A172 (cell line): ENCODE measurements at places on chromosomes 11 and 22.
A peak's percentile ranks its signal among the peaks of the same experiment; 100 is the strongest.

DNA sequence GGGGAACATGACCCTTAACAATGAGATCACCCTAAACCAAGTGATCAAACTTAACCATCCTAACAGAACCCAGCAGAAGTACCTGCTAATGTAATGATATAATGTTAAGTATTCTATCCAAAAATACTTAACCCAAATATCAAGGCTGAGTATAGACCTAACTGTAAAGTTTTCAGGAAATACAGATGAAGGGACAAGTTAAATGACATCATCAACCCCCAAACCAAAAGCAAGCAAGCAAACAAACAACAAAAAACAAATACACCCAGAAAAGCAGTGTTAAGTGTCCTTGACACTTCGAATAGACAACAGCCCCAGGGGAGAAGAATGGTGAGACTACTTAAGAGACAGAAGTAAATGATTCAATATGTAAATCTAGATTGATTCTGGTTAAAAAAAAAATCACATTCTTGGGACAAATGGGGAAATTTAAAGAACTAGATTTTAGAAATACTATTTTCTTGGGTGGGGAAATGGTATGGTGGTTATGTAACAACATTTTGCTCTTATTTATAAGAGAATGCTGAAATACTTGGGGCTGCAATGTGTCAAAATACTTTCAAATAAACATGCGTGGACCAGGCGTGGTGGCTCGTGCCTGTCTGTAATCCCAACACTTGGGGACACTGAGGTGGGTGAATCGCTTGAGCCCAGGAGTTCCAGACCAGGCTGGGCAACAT lies 2.5 kb downstream of the CSTF3 start:
- no peak for DNase-seq

DNA sequence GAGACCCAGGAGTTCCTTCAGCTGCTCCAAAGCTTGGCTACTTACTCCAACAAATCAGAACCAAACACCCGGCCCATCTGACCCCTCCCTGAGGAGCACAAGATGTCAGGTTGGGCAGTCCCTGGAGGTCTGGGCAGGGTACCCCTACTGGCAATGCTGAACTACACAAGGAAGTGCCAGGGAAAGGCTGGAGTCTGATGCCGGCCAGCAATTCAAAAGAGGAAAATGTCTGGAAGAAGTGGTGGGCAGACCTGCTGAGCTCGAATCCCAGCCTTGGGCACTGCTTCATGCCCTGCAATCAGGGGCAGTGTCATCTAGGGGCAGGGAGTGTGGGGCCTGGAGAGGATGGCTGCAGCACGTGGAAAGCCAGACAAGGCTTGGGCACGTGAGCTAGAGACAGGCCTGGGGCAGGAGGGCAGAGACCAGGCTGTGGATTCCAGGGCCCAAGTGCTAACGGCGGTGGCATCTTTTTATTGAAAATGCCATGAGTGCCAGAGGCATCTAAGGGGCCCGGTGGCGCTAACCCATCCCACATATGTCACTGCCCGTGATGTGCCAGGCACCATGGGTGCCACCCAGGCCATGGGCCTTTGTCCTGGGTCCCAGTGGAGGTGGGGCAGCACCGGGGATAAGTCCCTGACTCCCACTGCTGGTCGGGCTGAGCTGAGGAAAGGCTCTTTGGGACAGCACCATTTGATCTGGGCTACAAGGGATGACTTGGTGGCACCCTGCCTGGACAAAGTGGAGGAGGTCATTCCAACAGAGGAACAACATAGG lies 97.9 kb upstream of the PITPNB start:
- no peak for DNase-seq

- no peak for DNase-seq
Measured at GRCh38 chr11:75472081-75472732, 39.2 kb upstream of the KLHL35 start.

DNA sequence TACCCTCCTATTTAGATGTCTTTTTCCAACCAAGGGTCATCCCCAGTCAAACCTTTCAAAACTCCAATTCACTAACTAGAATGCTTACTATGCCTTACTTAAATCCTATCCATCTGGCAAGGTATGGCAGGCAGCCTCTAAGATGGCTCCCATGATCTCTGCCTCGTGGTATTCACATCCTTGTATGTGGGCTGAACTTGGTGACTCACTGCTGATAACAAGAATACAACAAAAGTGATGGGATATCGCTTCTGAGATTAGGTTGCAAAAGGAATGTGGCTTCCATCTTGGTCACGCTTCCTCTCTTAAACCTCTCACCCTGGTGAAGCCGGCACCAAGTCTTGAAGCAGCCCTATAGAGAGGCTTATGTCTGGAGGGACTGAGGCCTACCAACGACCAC lies 29.6 kb upstream of the UPB1 start:
- peak; percentile 77 for DNase-seq

DNA sequence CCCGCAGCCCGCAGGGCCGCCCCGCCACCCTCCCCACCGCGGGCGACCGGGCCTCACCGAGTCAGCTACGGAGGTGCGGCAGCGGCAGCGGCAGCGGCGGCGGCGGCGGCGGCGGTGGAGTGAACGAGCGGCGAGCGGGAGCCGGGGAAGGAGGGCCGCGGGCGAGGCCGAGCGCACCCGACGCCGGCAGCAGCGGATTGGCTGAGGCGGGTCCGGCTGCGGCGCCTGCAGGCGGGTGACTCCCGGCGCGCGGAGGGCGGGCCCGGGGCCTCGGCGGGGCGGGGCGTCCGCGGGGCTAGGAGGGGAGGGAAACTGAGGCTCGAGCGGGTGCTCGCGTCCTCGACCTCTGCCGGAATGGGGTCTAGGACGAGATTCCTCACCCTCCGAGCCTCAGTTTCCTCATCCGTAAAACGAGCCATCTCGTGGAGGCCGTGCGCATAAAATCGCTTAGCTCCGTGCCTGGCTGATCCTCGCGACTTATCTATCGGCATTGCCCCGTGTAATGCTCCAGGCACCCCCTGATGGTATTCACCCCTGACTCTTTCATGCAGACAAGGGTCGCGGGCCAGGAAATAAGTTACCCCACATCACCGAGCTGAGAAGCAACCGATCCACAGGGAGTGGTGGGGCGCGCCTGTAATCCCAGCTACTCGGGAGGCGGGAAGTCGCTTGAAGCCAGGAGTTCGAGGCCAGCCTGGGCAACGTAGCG lies at the start of gene CPT1A:
TSS of gene CPT1A (minus strand) at position 199 of the 709 bp plus-strand sequence. CDS start 26,442 bp downstream, outside the sequence.
- DNase-seq: peak; percentile 23

GRCh38 chr11:57536947-57537619 lies at the start of gene SMTNL1:
SMTNL1 (plus strand) TSS chr11:57537595; CDS start chr11:57542643, 5,048 bp downstream.
- no peak for DNase-seq

DNA sequence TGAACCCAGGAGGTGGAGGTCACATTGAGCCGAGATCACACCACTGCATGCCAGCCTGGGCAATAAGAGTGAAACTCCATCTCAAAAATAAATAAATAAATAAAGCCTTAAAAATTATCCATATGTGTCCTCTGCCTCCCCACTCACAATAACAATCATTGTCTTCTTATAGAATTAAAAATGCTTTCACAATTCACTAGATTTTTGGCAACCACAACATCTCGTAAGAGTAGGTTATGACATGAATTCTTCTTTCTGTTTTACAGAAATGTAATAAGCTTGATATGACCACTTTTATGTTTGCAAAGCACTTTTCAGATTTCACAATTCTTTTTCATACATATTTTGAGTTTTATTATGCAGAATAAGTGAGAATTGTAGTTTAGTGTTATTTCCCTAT lies 54.5 kb upstream of the HSPA8 start:
- no peak for DNase-seq

GRCh38 chr22:50200461-50201190 lies at the start of gene SELENOO:
SELENOO (plus strand) TSS chr22:50201011; CDS start chr22:50201037, 26 bp downstream.
- peak; percentile 60 for DNase-seq

DNA sequence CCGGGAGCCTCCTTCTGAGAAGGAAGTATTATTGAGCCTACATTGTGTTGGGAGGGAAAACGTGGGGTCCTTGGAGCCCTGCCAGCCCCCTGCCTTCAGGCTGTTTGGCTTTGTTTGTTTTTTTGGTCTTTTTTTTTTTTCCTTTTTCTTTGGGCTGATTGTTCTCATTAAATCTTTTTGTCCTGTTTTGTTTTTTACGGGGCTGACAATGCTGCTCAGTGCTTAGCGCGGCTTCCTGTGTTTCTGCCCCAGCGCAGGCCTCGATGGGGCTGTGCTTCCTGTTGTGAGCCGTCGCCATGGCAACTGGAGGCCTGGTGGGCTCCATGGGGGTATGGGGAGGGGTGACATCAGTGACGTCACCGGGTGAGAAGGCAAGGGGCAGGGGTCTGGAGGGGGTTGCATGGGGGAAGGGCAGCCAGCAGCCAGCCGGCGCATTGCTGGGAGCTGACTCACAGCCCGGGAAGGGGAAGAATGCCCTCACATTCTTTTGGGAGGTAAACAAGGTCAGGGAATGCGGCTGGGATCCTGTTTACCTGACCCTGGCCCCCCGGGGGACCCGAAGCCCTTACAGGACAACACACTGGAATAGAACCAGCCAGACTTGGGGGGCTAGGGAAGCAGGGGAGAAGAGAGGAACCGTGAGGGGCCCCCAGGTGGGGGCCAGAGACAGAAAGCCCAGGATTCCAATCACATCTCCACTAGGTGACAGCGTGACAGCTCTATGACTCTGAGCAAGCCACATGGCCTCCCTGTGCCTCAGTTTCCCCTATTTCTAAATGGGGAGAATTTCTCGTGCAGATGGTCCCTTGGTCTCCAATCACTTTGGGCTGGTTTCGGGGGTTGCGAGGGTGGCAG lies 22.2 kb upstream of the CBX7 start:
- DNase-seq: peak; percentile 80

GRCh38 chr11:75376175-75376574 lies 23.1 kb upstream of the RPS3 start:
- DNase-seq: no peak

DNA sequence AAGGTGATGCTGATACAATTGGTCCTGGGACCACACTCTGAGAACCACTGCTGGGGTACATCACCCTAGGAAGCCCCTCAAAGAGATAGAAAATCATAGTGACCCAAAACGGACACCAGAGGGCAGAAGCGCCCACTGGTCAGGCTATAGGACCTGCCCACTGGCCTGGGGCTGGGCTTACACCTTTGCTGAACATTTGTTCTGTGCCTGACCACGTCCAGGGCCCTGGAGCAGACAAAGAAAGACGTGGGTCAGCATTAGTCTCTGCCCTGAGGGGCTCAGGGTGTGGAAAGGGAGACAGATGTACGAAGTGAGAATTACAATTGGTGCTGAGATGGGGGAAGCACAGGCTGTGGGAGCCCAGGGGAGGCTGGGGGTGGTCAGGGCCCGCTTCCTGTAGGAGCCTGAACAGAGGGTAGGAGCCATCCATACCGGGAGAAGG lies 14.4 kb upstream of the SERPINH1 start:
- peak; percentile 69 for DNase-seq

- no peak for DNase-seq
Measured at GRCh38 chr22:27205492-27206373, 548.3 kb downstream of the MIAT start.
